ENCODE measurements at places on chromosomes 6 and 20. TPM values are rescaled to one million over a fixed set of nuclear protein-coding genes. Genes with fewer than 3 reads are reported as not detected.

- no peak for DNase-seq
Measured at GRCh38 chr6:113495521-113495920, 361.6 kb upstream of the MARCKS start.

- no peak for DNase-seq
Measured at GRCh38 chr6:139713900-139714506, 339.6 kb upstream of the CITED2 start.

GRCh38 chr6:35027807-35028206 is 113.3 kb downstream of the TCP11 start:
- DNase-seq = peak; percentile 95

DNA sequence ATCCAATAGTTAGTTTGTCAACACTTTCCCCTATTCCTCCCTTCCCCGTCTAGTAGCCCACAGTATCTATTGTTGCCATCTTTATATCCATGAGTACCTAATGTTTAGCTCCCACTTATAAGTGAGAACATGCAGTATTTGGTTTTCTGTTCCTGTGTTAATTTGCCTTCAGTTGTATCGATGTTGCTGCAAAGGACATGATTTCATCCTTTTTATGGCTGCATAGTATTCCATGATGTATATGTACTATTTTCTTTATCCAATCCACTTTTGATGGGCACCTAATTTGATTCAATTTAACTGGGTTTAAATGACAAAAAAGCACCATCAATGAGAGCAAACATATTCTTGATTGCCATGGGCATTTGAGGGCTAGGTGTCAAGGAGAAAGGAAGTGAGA is 321.5 kb upstream of the TBX18 start:
- no peak for DNase-seq

GRCh38 chr6:133026705-133027104 is 212.3 kb downstream of the RPS12 start:
- no peak for DNase-seq

GRCh38 chr6:56311061-56311460 is 63.7 kb upstream of the COL21A1 start:
- no peak for DNase-seq

DNA sequence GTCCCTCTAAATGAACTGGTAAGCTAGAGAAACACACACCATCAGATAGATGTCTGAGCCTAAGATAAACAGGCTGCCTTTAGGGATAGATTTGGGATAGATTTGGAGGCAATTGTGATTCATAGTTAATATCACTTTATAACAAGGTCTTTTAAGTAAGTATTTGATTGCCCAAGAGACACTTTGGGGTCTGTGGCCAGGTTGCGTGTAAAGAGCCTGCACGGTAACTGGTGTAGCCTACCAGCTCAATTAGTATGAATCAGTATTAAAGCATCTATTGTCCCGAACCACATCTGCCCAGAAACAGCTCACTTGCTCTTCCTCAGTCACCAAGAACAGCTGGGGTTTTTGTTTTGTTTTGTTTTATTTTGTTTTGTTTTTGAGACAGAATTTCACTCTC is 193.3 kb downstream of the SASH1 start:
- DNase-seq = no peak

GGT7 gene
- 11.2 TPM for total RNA-seq

SYCP2 gene
- total RNA-seq = 8.6 TPM

RSPH3 gene
- total RNA-seq = 0.43 TPM

HLA-DRB1 gene
- total RNA-seq = not detected

L3MBTL1 gene
- 3.0 TPM for total RNA-seq

RRAGD gene
- 18.4 TPM for total RNA-seq

CALHM4 gene
- total RNA-seq = not detected

MLN gene
- not detected for total RNA-seq
